ENCODE measurements at places on chromosomes 7 and 10.
A peak's percentile ranks its signal among the peaks of the same experiment; 100 is the strongest.

GRCh38 chr10:69218831-69219230 lies 1.3 kb upstream of the HKDC1 start:
- no peak for DNase-seq

GRCh38 chr7:1460821-1461645 lies 1.8 kb upstream of the MICALL2 start:
- no peak for DNase-seq

DNA sequence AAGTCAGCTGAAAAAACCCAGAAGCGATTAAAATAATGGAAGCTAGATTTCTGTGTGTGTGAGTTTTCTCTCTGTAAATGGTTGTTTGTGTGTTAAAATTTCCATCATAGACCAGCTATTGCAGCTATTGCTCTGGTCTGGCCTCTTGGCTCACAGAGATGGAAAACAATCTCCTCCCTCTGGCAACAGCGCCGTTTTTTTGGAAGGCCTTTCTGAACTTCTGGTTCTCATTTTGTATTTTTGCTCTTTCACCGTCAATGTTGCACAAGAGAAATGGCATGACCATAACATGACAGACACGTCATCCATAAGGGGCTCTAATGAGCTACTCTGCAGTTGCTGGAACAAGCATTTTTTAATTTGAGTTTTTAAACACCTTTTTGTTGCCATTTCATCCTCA lies 91.0 kb downstream of the CUBN start:
- DNase-seq, result no peak

GRCh38 chr7:105803429-105803736 lies 73.0 kb downstream of the ATXN7L1 start:
- DNase-seq, result no peak

GRCh38 chr7:116218051-116218645 lies 7.8 kb downstream of the TES start:
- no peak for DNase-seq

- no peak for DNase-seq
Observed at GRCh38 chr7:47683485-47683898, 101.6 kb upstream of the TNS3 start.

- DNase-seq, result no peak
Observed at GRCh38 chr7:12674861-12675260, 12.6 kb upstream of the ARL4A start.

DNA sequence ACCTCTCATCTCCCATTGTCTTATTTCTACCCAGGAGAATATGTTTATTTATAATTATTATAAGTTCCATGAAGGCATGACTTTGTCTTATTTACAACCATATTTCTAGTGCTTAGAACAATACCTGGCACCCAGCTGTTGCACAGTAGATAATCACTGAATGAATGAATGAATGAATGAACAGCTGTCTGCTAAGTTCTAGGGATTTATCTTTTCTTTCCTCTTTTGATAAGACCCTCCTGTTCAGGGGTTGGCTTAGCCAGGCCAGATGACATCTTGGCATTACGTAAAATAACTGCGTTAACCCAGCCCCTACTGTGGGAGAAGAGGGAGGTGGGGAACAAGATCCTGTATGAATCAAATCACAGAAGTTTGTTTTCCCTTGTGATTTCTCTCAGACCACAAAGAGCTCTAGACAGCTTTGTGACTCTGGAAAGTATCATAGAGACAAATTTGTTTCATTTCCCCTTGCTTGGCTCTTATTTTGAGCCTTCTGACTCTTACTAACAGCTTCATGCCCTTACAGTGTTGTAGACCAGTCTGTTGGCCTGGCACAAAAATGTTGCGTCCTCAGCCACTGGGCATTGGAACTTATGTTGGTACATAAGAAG lies 8.4 kb downstream of the ZNF862 start:
- DNase-seq, result no peak

GRCh38 chr10:98339799-98340198 lies 71.8 kb upstream of the LOXL4 start:
- DNase-seq, result no peak

DNA sequence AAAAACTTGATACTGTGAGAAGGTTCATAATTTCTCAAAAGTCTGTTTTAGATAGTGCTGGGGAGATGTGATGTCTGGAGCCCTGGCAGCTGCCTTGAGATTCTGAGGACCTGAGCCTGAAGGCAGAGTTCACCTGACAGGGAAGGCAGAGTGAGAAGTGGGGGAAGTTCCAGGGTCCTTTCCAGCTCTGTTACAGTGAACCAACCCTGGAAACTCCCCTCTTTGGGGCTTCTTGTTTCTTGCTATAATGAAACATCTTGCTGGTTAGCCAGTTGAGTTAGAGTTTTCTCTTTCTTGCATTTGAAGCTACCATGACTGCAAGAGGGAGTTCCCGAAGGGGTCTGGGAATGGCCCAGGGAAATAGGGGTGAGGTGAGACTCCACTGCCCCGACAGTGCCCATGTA lies 158.9 kb upstream of the TNRC18 start:
- no peak for DNase-seq

GRCh38 chr7:68627247-68627864 lies 970.9 kb upstream of the AUTS2 start:
- no peak for DNase-seq

DNA sequence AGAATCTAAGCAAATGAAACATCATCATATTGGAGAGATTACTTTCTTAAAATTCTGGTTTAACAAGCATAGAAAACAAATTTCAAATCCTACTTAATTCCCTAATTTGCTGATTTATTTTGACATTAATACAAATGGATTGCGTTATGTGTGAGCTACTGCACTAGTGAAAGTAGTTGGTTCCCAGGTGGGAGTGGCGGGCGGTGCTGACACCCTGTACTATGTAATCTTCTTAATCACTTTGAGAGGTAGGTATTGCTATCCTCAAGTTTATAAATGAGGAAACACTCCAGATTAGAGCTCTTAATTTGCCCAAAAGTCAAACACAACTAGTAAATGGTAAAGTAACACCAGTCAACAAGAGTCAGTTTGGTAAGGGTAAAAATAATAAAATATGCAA lies 131.1 kb downstream of the ELAPOR2 start:
- no peak for DNase-seq

GRCh38 chr10:70337201-70337651 lies 45.2 kb downstream of the LRRC20 start:
- DNase-seq, result no peak

DNA sequence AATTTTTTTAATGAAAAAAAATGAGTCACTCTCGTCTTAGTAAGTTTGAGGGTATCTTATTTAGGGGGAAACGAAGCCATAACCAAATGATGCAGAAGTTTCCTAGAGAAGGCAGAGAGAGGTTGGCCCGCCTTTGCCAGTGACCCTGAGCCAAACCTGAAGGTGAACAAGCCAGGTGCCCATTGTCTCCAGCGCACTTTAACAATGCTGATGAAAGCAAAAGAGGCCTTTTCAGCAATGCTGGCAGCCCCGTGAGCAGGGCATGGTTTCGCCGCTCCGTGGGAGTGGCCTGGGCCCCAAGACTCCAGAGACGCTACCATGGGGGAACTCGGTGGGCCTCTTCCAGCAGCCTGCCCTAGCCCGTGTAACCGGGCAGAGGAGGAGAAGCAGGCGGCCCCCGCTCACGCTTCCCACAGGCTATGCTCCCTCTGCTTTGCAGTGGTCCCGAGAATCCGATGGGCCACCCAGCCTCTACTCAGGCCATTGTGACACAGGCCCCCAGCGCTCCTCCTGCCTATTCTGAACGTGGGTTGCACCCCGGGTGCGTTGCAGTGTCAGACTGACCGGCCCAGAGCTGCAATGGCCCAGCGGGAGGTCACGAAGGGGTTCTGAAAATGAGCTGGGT lies 14.0 kb upstream of the UNCX start:
- no peak for DNase-seq

GRCh38 chr7:135666156-135666555 lies 3.8 kb downstream of the STMP1 start:
- DNase-seq, result no peak

GRCh38 chr7:69364813-69365643 lies 233.2 kb upstream of the AUTS2 start:
- DNase-seq, result no peak

GRCh38 chr10:32148864-32149251 lies 92.6 kb upstream of the KIF5B start:
- no peak for DNase-seq

GRCh38 chr10:29435809-29436501 lies 147.1 kb downstream of the LYZL1 start:
- DNase-seq, result no peak

GRCh38 chr7:132311733-132312132 lies 264.5 kb downstream of the PLXNA4 start:
- DNase-seq, result no peak

- DNase-seq, result peak; percentile 13
Observed at GRCh38 chr7:139763330-139763729, 14.5 kb downstream of the HIPK2 start.

DNA sequence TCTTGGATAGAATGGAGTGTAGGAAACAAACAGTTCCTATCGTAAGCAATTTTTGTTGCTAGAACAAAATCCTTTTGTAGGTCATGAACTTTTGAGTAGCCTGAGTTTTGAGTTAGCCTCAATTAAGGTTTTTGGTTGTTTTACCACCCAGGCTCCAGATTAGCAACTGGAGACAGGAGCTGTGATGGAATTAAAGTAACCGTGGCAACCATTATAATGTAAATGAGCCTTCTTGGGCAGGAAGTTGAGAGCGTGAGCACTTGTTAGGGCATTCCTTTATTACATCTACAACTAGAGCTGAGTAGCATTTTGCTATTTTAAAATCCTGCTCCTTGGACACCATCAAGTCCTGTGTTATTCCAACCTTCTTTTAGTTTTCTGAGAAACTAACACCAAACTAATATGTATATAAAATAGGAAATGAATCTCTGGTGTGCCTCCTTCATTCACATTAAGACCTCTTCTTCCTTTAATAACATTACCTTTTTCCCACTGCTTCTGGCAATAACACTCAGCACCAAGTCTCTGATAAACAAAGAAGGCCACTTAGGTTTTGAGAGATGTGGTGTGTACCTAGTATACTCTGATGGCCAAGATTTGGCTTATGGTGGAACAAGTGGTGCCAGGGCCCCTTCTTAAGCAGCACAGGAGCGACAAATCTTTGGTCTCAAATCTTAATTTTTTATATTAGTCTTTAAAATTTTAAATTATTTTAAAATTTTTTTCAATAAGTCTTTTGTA lies 34.0 kb downstream of the AHCYL2 start:
- no peak for DNase-seq

Data from amygdala (tissue), 56 donors.